ENCODE measurements at places on chromosomes 16 and 17.

GRCh38 chr17:62707425-62707739, 79.9 kb downstream of the MRC2 start:
- DNase-seq: no peak

DNA sequence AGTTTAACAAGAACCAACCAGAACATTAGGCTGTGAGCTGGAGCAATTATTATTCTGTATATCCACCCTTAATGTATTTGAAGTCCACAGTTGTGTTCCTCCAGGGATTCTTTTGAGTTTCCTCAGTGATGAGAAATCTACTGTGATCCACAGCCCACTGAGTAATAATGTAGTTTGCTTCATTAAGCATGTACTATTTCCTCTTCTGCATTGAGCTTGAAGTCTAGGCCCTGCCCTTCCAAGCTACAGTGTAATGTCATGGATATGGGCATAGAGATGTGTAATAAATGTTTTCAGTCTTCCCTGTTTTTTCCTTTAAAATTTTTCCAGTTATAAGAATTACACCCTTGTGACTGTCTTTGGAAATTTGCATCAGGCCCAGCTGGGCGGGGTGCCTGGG, 36.4 kb upstream of the SLC12A3 start:
- DNase-seq: no peak

GRCh38 chr17:14206891-14207290, 29.8 kb downstream of the CDRT15 start:
- no peak for DNase-seq

- DNase-seq: no peak
Observed at GRCh38 chr17:61129267-61130254, 270.1 kb upstream of the TBX2 start.

- DNase-seq: peak; percentile 34
Observed at GRCh38 chr16:84759061-84759460, 59.3 kb downstream of the USP10 start.

DNA sequence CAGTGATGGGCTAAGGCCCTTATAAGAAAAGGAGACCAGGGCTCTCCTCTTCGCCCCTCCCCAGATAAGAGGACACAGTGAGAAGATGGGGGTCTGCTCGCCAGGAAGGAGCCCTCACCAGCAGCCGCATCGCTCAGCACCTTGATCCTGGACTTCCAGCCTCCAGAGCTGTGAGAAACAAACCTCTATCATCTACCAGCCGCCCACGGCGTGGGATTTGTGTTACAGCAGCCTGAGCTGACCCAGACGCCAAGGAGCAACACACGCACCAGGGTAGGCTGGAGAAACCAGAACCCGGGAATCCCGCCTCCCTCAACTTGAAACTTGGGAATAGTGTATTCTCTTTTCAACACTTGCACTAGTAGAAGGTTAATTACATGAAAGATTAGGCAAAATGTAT, 4.2 kb upstream of the ZG16B start:
- DNase-seq: no peak

- no peak for DNase-seq
Observed at GRCh38 chr16:20946015-20946629, 45.6 kb downstream of the LYRM1 start.

- no peak for DNase-seq
Observed at GRCh38 chr16:82852388-82853008, 225.7 kb downstream of the CDH13 start.

DNA sequence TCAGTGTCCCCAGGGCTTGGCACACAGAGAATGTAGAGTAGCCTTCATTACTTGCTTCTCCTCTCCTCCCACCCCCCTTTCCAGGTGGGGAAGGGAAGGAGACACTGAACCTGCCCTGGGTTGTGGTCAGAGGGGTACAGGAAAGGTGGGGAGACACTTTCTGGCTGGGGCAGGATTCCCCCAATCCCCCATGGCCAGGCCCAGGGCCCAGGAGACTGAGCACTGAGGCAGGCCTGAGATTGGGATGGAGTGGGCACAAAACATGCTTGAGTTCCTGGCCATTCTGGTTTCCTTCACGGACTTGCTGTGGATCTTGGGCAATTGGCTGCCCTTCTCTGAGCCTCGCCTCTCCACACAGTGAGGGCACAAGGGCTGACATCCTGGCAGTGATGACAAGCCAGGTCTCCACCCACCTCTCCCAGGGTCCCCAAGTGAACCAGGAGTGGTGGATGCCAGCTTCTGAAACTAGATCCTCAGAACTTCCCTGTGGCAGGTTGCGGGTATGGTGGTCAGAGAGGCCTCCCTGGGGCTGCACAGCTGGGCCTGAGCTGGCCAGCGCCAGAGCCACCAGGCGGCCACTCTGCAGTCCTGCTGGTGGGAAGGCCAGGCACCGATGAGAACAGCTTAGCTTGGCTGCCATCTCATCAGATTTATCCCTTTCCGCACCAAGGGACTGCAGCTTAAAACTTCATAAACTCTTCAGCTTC, 9.3 kb downstream of the ZNF629 start:
- DNase-seq: no peak

- DNase-seq: no peak
Observed at GRCh38 chr17:27503611-27504010, 47.4 kb downstream of the KSR1 start.

DNA sequence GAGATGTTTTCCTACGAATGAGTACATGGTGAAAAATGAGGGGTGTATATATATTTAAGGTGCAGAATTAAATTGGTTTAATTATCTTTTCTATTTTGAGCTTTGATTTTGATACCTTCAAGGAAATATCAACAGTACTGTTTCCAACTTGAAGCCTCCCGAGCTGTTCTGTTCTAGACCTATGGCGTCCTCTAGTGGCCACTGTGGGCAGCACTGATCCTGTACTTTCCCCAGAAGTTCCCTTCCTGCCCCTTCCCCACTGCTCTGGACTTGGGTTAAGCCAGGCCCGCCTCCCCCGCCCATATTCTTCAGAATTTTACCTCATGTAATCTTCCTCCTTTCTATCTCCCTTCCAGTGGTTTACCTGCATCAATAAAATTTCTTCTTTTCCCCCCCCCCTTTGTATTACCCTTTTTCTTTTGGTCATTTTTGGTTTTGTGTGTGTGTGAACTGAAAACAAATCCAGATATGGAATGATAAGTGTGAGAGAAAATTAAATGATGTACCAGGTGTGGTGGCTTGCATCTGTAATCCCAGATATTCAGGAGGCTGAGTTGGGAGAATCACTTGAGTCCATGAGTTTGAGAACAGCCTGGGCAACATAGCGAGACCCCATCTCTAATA, 1643.5 kb downstream of the TP53TG3F start:
- no peak for DNase-seq

GRCh38 chr16:77790912-77791311, 2.5 kb downstream of the VAT1L start:
- no peak for DNase-seq

GRCh38 chr16:82583422-82583821, 43.3 kb upstream of the CDH13 start:
- no peak for DNase-seq

DNA sequence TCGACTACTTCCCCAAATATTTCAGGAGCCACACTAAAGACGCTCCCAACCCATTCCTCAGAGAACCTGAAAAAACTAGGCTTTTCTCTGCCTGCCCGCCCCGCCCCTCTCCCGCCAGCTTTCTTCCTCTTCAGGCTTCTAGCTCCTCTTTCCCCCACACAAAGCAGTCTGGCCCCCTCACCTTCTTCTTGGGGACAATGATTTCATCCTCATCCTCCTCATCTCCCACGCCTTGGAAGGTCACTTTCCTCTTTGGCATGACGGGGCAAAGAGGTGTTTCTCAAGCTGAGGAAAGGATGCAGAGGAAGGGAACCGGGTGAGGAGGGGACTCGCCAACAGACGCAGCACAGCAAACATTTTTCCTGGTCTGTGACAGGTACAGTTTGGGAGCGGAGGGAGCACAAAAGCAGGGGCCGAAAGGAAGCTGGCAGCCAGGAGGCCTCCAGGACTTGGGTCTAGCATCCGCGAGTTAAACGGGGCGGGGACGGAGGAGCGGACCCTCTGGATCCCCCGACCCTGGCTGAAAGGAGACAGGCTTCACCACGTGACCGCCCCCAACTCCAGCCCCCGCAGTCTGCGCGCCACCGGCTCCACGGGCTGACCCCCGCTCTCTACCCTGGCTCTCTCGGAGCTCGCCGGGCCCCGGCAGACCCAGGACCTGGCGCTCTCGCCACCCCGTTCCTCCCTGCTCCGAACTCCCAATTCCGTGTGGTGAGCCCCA, 525 bp downstream of the CD2BP2 start:
- no peak for DNase-seq

DNA sequence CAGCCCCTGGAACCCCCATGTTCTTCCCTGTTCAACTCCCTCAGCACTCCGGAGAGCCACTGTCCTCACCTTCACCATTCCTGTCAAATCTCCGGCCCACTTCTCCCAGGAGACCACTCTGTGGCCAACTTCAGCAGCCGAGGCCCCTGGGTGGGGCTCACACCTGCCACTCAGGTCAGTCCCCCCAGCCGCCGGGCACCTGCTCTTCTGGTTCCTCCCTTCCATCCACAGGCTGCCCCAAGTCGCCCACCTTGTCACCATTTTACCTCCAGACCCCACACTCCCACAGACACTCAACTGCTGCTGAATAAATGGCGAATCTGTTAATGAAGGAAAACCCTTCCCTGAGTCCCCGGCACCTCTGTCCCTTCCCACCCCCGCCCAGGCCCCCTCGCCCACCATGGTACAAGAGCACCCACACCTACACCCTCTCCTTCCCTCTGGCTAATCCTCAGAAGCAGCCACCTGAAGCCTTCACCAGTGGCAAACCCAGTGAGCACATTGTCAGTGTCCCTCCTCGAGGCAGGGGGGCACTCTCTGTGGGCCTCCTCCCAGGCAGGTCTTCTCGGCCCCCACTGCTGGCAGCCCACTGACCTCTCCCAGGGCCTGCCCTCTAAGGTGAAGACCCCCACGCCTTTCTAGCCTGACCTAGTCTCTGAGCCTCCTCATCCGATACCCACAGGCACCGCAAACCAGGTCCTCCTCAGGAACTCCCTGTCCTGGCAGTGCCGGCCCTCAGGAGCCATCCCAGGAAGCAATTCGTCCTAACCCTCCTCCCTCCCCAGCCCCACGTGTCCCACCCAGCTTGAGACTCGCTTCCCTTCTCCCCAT, 8.2 kb downstream of the CANT1 start:
- no peak for DNase-seq

GRCh38 chr17:69874175-69874670, 200.8 kb upstream of the KCNJ16 start:
- DNase-seq: no peak

- DNase-seq: no peak
Observed at GRCh38 chr16:82156761-82157533, 13.1 kb downstream of the MPHOSPH6 start.

GRCh38 chr17:34081269-34081668, 173.8 kb upstream of the CCL2 start:
- no peak for DNase-seq

- DNase-seq: peak; percentile 66
Observed at GRCh38 chr17:80970044-80970761, 21.4 kb upstream of the CHMP6 start.

DNA sequence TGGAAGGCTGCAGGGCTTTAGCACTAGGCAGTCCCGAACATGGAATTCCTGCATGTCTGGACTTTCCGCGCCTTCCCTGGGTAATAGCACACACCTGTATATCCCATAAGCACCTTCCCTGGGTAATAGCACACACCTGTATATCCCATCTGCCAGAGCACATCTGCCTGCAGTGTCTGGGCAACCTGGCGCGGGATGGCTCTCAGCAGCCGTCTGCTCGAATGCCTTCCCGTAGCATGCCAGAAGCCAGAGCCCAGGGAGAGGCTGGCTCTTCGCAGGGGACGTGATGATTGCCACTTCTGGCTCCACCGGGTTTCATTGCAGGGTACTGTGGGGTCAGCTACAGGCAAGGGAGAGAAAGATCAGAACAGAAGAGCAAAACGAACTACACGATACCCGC, 21.3 kb downstream of the MBTPS1 start:
- no peak for DNase-seq

DNA sequence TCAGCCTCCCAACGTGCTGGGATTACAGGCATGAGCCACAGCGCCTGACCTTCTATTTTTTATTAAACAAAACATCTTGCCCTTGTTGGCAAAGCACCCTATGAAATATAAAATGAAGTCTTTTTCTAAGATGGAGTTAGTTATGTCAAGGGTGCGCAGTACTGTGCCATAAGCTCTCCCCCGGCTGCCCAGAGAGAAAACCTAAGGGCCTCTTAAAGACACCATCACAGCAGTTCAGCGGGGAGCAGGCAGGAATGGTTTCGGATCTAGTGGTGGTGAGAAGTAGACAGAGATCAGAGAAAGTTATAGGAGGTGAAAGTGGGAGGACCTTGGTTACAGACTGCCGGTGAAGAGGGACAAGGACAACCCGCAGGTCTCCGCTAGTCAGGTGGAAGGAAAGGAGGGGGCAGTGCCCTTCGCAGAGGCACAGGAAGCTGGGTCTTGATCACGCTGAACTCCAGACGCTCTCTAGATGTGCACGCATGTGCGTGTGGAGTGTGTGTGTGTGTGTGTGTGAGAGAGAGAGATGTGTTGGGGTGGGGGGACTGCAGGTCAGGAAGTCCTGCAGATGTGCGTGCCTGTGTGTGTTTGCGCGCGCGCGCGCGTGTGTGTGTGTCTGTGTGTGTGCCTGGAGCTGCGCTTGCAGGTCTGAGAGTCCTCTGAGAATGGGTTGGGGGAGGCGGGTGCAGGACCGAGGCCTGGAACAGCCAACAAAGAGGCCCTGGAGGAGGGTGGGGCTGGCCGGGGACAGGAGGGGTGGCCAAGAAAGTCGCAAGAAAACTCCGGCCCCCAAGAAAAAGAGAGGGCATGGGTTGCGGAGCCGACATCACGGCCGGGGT, 748 bp upstream of the CMTM3 start:
- DNase-seq: peak; percentile 90

DNA sequence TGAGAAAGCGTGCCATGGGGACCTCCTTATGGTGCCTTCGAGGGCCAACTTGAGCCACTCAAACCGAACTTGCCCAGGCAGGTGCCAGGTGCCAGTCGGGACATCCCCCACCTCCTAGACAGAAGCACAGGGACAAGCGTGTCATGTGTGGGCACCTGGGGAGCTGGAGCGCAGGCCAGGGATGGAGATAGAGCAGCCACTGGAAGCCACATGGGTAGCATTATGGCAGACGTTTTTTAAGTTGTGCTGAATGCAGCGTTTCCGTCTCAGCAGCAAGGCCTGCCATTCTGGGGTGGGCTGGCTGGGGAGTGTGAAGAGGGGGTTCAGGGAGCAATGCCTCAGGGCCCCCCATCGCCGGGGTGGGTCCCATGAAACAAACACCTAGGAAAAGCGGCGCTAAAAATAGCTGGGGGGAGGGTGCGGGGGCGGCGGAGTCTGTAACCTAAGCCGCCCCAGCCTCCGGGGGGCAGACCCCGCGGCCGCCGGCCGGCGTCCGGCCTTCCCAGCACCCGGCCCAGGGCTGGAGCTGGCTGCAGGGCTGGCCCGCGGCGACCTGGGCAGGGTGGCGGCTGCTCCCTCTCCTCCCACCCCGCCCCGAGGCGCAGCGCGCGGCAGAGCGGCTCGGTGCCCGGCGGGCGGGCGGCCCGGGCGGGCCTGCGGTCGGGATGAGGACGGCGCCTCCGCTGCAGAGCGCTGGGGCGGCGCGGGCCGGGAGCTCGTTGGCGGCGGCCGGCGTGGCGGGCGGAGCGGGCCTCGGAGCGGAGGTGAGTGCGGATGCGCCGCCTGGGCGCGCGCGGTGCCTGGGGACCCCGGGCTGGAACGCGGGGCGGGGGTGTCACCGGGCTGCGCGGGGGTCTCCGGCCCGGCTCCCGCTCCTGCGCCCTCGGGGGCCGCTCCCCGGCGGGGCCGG, at the start of gene ZNF469:
Gene ZNF469 (plus strand): TSS at position 469 of the 910 bp plus-strand sequence. CDS start 44,512 bp downstream, outside the sequence.
- no peak for DNase-seq

- DNase-seq: no peak
Observed at GRCh38 chr17:45345554-45346215, 28.9 kb upstream of the MAP3K14 start.
